ENCODE measurements at places on chromosomes 12 and 14. TPM values are rescaled to one million over a fixed set of nuclear protein-coding genes. Genes with fewer than 3 reads are reported as not detected.
A peak's percentile ranks its signal among the peaks of the same experiment; 100 is the strongest.

- DNase-seq, result no peak
Observed at GRCh38 chr12:10940389-10940788, 1.3 kb upstream of the TAS2R14 start.

- no peak for DNase-seq
Observed at GRCh38 chr14:82719617-82720016, 1186.0 kb upstream of the SEL1L start.

- no peak for DNase-seq
Observed at GRCh38 chr14:27384124-27384523, 786.3 kb upstream of the NOVA1 start.

The KCNC2 gene
- 22.4 TPM for total RNA-seq

DNA sequence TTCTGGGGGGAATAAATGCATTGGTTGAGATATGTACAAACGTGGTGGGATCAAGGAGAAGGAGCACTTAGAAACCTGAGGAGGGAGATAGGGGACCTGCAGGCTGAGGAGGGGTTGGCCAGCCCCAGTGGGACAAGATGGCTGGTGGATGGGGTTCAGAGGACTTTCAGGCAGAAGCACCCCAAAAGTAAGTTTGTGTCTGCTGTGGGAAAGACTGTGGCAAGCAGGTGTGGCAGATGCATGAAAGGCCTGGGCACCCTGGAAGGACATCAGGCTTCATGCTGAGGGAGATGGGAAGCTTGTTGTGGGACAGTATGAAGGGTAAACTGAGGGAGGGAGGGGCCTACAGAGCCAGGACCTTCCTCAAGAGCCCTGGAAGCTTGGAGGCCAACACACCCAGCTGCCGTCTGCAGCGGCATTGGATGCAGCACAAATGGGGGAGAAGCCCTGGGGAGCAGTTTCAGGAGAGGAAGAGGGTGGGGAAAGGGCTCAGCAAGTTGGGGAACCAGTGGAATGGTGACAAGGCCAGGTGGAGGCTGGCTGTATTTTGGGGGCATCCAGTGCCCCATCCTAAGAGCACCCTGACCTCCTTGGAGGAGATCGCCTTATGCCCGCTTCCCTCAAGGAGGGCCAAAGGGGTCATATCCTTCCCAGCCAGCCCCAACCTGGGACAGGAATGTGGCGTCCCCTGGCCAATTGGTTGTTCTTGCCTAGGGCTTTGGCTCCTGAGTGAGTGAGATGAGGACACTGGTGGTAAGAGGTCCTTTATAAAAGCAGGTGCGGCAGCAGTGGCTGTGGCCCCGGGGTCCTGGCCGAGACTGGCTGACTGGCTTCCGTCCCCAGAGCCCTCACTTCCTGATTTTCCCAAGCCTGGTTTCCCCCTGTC lies 20.7 kb downstream of the NFKBIA start:
- DNase-seq, result no peak

DNA sequence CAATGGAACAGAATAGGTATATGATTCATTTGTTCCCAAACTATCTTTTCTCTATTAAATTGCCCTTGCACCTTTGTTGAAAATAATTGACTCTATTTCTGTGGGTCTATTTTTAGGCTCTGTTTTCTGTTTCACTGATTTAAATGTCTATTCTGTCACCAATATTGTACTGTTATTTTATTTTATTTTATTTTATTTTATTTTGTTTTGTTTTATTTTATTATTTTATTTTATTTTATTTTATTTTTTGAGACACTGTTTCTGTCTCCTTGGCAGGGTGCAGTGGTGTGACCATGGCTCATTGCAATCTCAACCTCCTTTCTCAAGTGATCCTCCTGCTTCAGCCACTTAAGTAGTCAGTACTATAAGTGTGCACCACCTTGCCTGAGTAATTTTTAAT lies 34.9 kb downstream of the OR4N2 start:
- no peak for DNase-seq

DNA sequence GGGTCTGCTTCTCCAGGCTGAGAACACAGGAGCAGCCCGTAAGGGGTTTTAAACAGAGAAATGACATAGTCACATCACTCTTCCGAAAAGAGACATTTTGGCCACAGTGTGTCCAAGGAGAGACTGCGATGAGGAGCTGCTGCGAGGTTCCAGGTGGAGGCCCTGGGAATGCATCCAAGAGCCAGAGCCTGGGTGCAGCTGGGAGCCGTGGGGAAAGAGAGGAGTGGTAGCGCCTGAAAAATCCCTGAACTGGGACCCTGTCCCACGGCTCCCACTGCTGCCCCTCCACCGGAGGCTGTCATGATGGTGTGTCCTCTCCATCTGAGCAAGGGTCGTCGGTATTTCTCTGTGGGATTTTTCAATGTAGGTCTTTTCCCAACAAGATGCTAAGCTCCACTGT lies 146.9 kb downstream of the BCL11B start:
- no peak for DNase-seq

DNA sequence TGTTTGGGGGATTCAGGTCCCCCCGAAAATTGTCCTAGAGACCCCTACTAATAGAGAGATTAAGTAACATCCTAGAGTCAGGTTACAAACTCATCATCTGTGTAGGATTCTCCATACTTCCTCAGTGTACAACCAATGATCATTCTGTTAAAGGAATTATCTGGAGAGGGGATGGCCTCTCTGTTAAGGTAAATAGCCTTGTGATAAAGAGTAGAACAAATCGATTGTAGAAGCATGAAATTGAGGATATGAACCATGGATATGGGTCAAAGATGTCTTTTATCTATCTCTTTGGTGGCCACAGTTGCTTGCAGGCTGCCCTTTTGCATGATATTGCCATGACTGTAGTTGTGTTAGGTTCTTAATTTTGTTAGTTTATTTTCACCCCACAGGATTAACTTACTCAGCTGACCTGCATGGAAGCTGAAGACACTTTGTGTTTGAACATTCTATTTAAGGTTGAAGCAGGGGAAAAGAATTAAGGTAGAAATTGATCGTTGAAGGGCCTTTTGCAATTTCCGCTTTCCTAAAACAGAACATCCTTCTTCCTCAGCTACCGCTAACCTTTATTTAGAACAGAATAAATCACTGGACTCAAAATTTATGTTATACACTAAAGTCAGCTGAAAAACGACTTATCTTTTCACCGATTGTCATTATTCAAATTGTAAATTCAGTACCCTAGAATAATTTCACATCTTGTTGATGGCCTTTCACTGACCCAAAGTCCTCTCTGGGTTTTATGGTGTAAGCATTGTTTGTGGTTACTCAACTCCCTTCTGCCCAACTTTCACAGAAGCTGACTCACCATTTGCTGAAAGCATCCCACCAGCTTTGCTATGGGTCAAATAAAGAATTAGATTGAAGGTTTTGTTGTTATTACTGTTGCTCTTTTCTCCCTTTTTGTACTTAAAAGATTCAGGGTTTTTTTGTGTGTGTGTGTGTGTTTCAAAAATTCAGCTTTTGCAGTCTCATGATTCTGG lies 52.3 kb downstream of the IRAK3 start:
- no peak for DNase-seq

- DNase-seq, result no peak
Observed at GRCh38 chr12:50887191-50887590, 44.5 kb downstream of the TMPRSS12 start.

The SPX gene
- total RNA-seq, result 0.41 TPM

GRCh38 chr14:64855721-64856528 lies 23.8 kb downstream of the SPTB start:
- DNase-seq, result no peak

The TMTC1 gene
- total RNA-seq, result 17.1 TPM

The CIT gene
- total RNA-seq, result 11.4 TPM

The RNASE7 gene
- total RNA-seq, result not detected

GRCh38 chr14:95541932-95542930 lies 7.4 kb downstream of the GLRX5 start:
- DNase-seq, result no peak

DNA sequence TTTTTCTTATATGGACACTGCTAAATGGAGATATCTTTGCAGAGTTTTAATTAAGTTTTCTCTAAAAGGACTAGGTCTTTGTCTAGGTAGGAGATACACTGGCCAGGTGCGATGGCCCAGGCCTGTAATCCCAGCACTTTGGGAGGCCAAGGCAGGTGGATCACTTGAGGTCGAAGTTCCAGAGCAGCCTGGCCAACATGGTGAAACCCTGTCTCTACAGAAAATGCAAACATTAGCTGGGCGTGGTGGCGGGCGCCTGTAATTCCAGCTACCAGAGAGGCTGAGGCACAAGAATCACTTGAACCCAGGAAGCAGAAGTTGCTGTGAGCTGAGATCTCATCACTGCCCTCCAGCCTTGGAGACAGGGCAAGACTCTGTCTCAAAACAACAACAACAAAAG lies 17.1 kb upstream of the CERS5 start:
- no peak for DNase-seq

DNA sequence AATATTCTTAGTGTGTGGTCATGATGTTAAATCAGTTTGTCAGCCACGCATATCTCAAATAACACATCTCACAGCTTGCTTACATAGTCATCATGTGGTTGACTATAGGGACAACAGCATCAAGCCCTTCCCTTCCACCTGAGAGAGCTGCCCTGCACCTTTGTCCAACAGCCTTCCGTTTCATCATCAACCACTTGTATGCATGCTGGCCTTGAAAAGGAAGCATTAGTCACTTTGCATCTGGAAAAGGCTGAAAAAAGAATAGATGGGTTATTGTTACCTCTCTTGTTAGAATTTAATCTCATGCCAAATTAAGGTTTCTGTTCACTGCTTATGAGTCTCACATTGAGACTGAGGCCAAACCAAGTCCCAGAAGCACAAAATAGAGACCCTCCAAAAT lies 1586.5 kb upstream of the SEL1L start:
- no peak for DNase-seq

The MYH6 gene
- not detected for total RNA-seq

The KRT81 gene
- total RNA-seq, result not detected

- no peak for DNase-seq
Observed at GRCh38 chr12:54352891-54353874, 11.1 kb downstream of the GPR84 start.

DNA sequence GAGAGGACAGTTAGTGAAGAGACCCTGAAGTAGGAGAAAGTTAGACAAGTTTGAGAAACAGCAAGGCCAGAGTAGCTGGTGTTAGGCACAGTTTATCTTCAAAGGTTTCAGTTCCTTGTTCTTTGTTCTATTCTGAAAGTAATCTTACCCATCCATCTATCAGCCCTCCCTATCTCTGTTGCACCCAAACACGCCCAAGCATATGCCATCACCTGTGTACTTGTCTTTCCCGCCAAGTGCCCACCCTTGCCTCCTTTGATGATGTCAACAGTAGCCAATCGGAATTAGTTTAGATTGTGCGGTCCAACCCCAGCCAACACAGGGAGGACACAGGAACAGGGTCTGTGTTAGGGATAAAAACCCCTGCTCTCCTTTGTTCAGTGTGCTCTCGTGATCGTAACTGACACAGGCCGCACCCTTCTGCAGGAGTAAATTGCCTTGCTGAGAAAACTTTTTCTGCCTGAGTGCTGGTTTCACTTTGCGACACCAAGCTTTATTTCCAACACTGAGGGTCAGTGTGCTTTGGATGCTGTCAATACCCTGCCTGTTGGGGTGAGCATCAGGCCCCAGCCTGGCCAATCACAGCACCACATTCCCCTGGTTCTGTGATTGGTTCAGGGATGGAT lies 4.7 kb upstream of the TMEM229B start:
- DNase-seq, result no peak

DNA sequence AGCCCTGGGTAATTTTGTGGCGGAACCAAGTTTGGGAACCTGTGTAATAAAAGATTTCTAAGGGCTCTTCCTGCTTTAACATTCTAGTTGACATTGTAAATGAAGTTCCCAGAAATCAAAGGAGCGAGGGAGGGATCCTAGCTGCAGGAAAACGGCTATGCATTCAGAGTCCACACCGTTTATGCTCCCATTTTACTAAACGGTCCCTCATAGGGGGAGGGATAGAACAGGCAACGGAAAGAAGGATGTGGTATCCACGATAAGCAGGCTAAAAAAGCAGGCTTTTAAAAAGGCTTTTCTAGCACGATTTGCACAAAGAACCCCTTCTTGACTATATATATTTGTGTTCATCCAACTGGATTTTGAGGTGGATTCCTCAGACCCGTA lies 559 bp downstream of the SYNJ2BP start:
- no peak for DNase-seq

The CABP1 gene
- 2.0 TPM for total RNA-seq

The A2M gene
- 38.7 TPM for total RNA-seq

The INHBC gene
- total RNA-seq, result not detected

- no peak for DNase-seq
Observed at GRCh38 chr12:100534625-100535227, 38.8 kb upstream of the GAS2L3 start.

The CRY1 gene
- 41.2 TPM for total RNA-seq

The M6PR gene
- total RNA-seq, result 97.4 TPM

DNA sequence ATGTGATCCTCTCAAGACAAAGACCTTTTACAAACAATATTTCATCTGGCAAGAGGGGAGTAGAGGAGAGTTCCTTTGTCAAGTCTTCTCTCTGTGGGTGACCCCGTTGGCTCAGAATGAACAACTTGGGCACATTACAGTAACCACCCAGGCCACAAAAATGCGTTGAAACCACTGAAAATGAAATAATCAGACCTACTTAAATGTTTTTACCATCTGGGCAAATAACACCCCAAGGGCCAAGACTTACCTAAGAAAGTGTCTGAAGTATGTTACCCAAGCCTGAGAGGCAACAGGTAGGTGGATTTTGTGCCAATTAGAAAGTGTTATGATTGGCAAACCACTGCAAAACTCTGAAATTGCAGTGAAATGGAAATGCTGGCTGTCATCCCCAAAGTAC lies 1.3 kb downstream of the TC2N start:
- no peak for DNase-seq

The SLC35E3 gene
- 8.2 TPM for total RNA-seq

DNA sequence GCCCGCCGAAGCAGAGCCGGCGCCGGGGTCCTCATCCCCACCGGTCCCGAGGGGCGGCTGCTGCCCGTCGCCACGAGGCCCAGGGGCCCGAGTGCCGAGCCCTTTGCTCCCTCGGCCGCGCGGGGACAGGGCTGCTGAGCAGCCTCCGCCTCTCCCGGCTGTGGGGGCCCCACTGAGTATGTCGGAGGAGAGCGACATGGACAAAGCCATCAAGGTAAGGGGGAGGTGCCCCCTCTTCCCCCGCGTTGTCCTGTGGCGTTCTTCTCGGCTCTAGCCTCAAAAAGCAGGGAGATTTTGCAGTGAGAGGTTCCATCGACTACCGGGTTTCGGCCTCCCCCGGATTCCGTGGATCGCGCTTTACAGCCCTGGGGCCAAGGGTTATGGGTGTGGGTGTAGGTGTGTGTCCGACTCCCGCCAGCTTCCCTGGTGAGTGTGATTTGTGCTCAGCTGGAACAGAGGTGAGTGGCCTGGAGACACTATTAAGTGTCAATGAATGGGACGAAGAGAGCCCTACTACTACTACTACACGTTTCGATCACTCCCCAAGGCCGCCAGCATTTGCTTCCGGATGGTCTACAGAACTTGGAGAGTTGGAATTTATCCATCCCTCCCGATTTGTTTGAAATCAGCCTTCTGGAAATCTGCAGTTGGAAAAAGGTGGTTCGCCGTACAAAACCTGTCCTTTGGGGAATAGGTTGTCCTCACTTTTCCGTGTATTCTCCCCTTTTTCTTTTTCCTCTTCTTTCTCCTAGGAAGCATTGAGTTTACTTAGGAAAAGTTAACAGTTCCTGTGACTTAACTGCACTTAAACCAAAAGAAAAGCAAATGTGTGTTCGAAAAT lies 748 bp downstream of the MAPKAPK5 start:
- peak; percentile 13 for DNase-seq

GRCh38 chr14:24351517-24351916 lies 11.7 kb upstream of the RIPK3 start:
- DNase-seq, result no peak

- DNase-seq, result no peak
Observed at GRCh38 chr12:89469361-89469760, 55.2 kb downstream of the GALNT4 start.

- peak; percentile 5 for DNase-seq
Observed at GRCh38 chr14:80549141-80549540, 337.8 kb upstream of the DIO2 start.

GRCh38 chr14:68501171-68501570 lies 291.7 kb downstream of the ZFP36L1 start:
- no peak for DNase-seq
